Retinal pigment epithelial cell (primary cell): ENCODE measurements at places on chromosomes 2 and 18.

GRCh38 chr2:103664690-103665089 is 902.9 kb downstream of the TMEM182 start:
- DNase-seq, result no peak

- peak; percentile 55 for DNase-seq
Observed at GRCh38 chr2:235605312-235606003, 111.6 kb downstream of the AGAP1 start.

DNA sequence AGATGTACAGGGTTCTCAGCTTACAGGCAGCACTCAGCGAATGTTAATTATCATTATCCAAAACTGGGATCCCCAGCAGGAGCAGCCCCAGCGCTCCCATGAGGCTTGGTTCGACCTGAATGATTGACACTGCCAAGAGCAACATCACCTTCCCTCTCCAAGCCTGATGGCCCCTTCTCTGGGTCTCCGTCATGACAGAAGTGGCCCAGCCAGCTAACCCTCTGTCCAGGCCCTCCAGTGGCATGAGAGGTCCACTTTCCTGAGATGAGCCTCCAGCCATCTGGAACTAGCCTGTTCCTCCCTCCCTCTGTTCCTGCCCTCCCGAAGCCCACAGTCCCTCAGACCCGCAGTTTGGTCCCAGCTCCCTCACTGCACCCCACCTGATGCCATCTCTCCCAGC is 97.0 kb upstream of the RAB6C start:
- no peak for DNase-seq

GRCh38 chr2:54503192-54503591 is 47.1 kb downstream of the SPTBN1 start:
- DNase-seq, result no peak

- no peak for DNase-seq
Observed at GRCh38 chr2:26838121-26838906, 9.6 kb upstream of the DPYSL5 start.

DNA sequence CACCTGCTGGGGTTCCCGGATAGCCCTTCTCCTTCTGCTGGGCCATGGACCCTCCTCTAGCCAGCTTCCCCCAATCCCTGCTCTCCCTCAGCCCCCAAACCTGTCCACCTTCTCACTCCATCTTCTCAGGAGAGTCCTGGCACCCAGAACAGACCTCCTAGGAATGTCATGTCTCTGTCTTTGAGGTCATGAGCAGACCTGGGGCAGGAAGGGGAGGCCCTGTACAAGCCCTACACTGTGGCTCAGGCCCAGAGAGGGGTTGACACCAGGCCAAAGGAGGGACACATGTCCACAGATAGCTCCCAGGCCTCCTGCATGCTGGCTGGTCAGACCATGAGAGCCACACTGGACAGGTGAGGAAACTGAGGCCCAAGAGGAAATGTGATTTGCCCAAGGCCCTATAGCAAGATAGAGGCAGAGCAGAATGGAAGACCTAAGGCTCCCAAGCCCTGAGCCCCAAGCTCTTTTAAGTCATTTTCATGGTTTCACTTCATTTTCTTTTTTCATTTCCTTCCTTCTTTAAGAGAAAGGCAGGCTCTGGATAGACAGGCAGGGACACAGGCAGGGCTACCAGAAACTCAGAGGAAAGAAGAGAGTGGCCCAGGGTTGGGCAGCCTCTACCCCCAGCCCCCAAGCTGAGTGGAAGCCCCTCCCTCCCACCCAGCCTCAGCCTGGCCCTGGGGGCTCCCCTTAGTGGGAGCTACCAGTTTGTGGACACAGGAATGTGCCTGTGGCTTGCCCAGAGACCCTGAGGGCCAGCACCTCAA is 159.7 kb downstream of the SMAD7 start:
- no peak for DNase-seq

DNA sequence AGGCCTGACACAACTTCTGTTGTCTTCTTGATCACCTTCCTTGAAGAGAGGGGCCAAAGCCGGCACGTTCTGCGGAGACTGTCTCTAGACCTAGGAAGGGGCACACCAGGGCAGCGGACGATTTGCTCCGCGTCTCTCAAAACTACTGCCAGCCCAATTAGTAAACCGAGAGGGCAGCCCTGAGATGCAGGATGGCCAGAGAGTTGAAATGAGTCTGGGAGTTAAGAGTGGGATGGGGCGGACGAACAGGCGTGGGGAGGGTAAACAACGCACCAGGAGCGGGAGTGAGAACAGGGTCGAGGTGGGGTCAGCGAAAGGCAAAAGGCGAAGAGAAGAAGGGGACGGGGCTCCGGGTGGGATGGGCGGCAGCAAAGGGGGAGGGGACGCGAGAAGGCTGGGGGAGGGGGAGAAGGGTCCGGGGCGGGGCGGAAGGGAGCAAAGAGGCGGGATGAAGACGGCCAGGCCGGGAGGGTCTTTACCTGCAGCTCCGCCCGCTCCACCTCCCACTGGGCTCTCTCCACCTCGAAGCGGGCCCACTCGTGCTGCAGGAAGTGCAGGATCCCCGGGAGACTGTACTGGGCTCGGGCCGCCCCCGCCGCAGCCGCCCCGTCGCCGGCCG is 476 bp downstream of the STRN start:
- DNase-seq, result no peak

- DNase-seq, result no peak
Observed at GRCh38 chr2:233525791-233526190, 40.8 kb downstream of the USP40 start.

DNA sequence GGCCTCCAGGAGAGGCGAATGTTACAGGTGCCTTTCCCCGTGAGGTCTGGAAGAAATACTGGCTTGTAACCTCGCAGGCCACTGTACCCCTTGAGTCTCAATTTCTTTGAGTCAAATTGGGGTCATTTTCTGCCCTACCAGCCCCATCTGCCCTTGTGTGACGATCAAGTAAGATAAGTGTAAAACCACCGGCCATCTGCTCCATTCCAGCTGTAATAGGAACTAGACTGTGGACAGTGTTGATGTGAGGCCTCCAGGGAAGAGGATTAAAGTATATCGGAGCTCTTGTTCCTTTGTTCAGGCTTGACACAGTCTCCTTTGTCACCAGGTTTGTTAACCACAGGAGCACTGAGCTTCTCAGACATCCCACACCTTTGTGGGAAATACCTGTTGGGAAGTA is 65.6 kb downstream of the MRPS9 start:
- DNase-seq, result no peak

DNA sequence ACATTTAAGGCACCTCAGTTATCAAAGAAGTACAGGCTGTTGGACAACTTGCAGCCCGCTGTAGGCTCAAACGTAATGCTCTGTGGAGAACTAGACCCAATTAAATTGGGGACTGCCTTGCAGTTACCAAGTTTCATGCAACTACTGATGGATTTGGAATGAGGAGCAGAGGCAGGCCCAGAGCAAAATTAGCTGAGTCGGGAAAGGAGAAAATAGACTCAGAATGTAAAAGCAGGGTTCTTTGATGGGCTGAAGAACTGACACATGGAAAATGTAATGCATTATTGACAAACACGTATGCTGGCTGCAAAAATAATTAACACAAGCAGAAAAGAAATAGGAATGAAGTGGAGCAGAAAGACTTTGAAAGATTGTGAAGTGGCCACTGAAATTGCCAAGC is 432.7 kb upstream of the HNRNPA3 start:
- no peak for DNase-seq

DNA sequence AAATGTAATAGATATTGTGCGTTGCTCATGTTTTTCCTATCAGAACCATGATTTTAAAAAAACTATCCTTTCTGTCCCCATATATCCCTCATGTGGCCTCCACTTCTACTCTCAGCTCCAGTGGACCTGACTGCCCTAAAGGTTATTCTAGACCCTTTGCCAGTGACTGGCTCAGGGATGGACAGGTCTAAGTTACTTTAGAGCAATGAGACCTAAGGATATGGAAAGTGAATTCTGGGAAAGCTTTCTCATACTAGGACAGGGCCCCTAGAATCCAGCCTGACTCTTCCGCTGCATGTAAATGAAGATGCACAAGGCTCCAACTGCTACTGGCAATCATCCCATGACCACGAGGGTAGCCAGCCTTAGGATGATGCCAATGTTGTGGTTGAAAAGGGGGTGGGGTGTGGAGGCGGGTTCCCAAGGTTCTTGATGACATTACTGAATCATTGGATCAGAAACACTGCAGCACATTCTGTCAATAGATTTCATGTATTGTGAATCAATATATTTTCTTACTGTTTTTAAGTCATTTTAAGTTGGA is 21.3 kb downstream of the C2orf69 start:
- no peak for DNase-seq

DNA sequence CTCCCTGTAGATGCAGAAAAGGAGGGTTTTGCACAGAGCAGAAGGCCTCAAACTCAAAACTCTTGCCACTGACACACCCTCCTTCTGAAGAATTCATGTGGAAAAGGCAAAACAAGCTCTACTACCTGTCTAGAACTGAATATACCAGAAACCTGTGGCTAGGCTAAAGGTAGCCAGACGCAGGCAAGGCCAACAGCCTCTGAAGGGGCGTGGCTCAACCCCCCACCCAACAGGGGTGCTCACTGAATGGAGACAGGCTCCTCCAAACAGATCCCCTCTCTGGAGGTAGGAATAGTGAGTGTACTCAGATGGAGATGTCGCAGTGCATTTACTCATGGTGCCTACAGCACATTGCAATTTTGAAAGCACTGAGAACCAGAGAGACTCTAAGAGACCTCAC is 3.0 kb upstream of the STK17B start:
- no peak for DNase-seq

DNA sequence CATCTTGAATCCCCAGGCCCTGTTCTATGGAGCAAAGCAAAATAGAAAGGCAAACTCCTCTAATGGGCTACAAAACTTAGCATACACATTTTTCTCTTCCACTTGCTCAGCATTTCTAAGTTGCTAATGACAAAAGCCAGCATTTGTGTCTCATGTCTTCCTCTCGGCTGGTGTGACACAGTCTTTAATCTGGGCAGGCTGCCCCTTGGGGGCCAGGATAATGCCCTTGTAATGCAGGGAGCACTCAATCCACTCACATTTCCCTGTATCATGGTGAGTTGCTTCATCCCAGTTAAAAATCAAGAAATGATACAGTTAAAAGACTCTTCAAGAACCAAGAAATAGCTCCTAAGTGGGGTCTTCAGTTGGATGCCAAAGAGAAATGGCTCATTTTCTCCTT is 109.1 kb upstream of the FBXO11 start:
- no peak for DNase-seq

DNA sequence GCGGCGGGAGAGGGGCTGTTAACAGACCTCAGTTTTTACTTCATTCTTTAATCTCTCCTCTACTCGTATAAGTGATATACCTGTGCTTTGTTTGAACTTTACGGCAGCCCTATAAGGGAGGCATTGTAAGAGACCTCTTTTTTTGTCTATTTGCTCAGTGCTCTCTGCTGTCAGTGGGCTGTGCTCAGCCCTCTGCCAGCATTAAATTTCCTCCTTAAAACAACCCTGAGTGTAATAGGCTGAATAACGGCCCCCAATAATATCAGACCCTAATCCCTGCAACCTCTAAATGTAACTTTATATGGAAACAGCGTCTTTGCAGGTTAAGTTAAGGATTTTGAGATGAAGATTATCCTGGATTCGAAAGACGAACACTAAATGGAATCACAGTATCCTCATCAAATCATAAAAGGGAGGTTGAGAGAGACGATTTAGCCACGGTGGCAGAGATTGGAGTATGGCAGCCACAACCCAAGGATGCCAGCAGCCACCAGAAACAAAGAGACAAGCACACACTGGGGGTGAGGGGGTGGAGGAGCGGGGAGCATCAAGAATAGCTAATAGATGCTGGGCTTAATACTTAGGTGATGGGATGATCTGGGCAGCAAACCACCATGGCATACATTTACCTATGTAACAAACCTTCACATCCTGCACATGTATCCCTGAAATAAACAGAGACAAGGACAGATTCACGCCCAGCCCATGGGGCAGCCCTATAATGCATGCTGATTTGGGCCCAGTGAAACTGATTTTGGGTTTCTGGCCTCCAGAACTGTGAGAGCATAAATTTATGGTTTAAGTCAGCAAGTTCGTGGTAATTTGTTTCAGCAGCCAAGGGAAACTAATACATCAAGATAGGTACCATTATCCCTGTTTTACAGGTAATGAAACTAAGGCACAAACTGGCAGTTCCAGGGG is 894 bp upstream of the FARSB start:
- no peak for DNase-seq

DNA sequence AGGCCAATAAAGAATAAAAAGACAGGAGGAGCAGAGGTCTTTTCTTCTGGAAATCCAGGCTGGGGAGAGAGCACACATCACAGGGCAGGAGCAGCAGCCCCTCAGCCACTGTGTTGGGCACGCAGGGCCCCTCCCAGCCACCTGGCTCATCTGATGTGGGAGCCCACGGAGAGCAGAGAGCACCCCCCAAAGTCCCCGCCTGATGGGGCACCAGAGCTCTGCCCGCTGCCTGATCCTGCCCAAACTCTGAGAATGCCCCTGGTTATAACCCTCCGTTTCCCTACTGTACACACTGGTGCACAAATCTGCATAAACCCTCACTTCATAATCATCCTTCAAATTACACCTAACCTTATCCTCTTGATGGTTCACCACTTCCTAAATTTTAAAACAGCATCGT is 111.3 kb downstream of the HDAC4 start:
- no peak for DNase-seq

GRCh38 chr2:234251326-234252271 is 201.1 kb downstream of the SPP2 start:
- peak; percentile 94 for DNase-seq

DNA sequence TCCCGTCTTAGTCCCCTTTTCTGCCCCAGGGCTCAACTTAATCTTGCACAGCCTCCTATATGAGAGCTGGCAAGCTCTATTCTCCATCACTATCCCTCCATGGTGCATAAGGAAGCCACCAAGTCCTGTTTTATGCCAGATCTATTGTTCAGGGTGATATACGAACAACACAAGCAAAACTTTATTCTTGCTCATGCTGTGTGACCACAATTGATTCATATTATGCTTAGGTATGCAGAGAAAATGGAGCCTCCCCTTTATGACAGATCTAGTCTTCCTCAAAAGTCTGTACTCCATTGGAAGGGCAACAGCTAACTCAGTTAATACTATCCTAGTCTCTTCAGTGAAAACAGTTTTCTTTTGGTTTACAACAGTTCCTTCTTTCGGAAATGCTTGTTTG is 94.0 kb upstream of the STON1 start:
- DNase-seq, result no peak

GRCh38 chr18:63073481-63073880 is 246.1 kb downstream of the BCL2 start:
- DNase-seq, result no peak

- DNase-seq, result no peak
Observed at GRCh38 chr2:128533101-128533500, 214.4 kb upstream of the HS6ST1 start.

DNA sequence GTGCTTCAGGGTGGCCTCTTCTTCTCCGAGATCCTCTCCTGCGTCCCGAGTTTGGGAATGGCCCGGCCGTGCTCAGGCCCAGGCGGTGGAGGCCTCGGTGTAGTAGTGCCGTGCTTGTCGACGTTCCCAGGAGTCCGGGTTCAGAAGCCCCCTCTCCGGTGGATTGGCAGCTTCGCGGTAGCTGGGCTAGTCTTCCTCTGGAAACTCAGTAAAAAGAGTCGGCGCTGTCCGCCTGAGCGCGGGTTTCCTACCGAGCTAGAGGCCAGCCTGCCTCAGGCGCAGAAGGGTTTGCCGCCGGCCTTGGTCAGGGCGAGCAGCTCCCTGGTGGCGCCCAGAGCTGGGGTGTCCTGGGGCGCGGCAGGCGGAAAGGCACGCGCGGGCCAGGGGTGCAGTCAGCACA is 3.2 kb downstream of the RALBP1 start:
- DNase-seq, result no peak

- DNase-seq, result no peak
Observed at GRCh38 chr2:25590921-25591505, 82.4 kb downstream of the DTNB start.
